ENCODE measurements at places on chromosomes 4 and X. TPM values are rescaled to one million over a fixed set of nuclear protein-coding genes. Genes with fewer than 3 reads are reported as not detected.

SPANXA1 gene
- not detected for total RNA-seq

CABS1 gene
- not detected for total RNA-seq

ZNF711 gene
- 2.8 TPM for total RNA-seq

OPRPN gene
- total RNA-seq, result not detected

PFKFB1 gene
- total RNA-seq, result 0.17 TPM

MAGEA10 gene
- not detected for total RNA-seq

ANOS1 gene
- total RNA-seq, result 4.3 TPM

TAF7L gene
- not detected for total RNA-seq

EGF gene
- 0.60 TPM for total RNA-seq

MEPE gene
- total RNA-seq, result not detected
